ENCODE measurements at places on chromosomes 12 and 14.

GRCh38 chr14:46490238-46490685, 161.3 kb downstream of the RPL10L start:
- no peak for DNase-seq

DNA sequence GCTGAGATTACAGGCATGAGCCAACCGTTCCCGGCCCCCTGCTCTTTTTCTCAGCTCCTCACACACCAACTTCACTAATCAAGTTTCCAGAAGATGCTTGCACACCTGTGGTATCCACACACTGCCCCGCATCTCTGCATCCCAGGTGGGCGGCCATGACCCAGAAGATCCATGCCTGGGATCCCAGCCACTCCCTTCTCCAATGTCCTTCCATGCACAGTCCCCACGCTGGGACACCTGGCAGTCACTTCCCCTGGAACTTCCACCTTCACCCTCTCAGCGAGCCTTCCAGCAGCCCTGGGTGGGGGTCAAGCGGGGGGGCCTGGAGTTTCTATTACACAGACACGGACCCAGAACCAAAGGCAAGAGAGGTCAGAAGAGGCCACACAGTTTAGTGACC, 107.8 kb downstream of the CALM1 start:
- DNase-seq = no peak

- DNase-seq = no peak
Measured at GRCh38 chr12:120662879-120663278, 22.5 kb downstream of the CABP1 start.

DNA sequence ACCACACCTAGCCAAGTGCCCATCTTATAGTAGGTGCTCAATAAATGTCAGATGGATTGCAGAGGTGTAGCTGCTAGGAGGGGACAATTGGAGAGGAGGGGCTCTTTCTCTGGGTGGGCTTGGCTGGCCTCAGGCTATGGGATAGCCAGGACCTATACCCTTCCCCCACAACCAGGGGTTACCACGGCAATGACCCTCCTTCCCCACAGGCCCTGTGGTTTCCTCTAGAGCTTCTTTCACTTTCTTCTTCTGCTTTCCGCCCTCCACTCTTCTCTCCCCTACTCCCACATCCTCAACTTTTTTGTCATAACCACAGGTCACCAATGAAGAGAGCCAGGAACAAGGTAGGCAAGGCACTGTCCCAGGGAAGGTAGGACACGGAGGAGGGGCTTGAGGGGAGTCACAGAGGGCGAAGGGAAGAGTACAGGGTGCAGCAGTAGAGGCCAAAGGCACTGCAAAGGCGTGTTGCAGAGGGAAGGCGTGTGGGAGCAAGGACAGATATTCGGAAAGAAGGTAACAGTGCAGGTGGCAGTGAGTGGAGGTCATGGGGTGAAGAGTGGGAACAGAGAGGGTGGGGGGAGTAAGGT, 1.9 kb upstream of the ITGB7 start:
- no peak for DNase-seq

DNA sequence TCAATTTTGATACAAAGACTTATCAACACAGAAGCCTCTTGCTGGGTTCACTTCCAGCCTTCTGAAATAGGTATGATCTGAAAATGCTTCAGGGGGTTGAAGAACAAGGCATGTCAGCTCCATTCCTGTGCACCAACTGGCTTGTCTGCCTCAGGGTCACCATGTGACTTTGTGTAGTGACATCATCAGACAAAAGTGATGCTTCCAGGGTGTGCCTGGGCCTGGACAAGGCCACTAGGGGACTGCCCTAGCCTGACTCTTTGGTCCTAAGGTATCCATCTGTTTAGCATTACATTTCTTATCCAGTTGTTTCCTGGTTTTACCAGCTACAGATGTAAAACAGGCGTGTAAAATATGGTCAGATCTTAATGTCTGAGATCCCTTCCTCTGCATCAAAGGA, 155.6 kb downstream of the CAND1 start:
- no peak for DNase-seq

DNA sequence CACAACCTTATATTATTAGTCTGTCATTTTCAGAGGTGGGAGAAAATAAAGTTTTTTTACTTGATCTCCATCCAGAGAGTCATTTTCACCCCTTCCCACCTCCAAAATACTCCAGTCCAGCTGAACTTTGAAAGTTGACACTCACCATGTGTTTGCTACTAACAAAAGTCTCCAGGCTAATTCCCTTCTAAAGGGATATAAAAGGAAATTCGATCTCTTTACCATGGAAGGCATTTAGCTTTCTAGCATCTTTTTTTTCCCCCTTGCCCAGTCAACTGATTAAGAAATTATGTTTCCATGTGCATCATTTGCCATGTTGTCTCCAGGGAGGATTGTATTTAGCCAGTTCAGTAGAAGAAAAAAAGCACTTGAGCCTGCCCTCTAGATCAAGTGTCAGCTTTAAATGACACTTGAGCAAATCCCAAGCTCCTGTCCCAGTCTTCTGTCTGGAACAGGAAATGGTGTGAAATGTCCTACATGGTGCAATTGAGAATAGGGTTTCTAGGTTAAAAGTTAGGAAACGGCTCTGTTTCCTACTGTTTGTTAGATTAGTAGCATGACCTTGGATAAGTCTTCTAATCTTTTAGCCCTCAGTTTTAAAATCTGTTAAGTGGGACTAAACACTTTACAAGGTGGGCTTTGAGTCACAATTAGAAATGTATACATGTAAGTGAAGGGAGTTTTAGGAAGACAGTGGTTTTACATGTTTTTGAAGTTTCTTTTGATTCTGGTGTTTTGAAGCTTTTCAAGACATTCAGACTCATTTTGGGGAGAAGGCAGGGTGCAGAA, 67.2 kb downstream of the GNS start:
- no peak for DNase-seq

DNA sequence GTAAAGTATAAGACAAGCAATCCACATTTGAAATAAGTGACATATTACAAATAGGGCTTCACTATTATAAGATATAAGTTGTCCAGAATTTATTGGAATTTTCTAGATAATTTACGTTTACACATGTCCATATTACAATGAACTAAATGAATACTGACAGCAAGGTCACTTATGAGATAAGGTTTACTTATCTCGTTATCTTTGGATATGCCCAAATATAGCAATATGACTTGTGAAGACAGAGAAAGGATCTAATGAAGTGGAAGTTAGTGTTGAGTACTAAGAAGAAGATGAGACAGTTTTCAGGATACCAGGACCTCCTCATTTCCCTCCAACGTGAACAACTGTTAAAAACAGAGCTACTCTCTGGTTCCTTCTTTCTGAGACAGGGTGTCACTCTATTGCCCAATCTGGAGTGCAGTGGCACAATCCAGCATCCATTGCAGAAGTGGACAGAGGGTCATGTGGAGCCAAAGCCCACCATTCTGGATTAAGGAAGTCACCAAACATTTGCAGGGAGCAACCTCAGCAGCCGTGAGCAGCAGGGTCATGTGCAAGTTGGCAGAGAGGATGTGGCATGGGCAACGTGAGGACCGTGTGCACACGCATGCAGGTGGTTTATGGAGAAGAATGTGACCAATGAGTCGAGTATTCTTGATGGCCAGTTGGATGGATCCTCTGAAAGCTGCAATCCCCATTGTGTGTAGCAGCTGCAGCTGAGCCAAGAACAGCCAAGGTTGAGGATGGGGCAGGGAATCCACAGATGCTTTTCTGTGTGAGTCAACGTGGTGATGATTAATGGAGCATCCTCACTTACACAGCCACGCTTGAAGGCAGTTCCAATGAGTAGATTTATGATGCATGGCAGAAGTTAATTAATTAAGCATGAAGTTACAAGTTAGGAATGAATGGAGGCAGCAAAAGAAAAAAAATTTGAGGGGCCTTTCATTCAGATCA, 111.0 kb downstream of the BICD1 start:
- DNase-seq = peak; percentile 46

- DNase-seq = peak; percentile 41
Measured at GRCh38 chr12:127785540-127785939, 481.4 kb upstream of the TMEM132C start.

GRCh38 chr12:19623751-19624399, 184.6 kb downstream of the AEBP2 start:
- no peak for DNase-seq

GRCh38 chr14:100644784-100645183, 57.6 kb upstream of the BEGAIN start:
- no peak for DNase-seq

- no peak for DNase-seq
Measured at GRCh38 chr14:75469606-75470237, 41.9 kb downstream of the JDP2 start.

GRCh38 chr12:119167902-119168301, 10.8 kb upstream of the HSPB8 start:
- no peak for DNase-seq

DNA sequence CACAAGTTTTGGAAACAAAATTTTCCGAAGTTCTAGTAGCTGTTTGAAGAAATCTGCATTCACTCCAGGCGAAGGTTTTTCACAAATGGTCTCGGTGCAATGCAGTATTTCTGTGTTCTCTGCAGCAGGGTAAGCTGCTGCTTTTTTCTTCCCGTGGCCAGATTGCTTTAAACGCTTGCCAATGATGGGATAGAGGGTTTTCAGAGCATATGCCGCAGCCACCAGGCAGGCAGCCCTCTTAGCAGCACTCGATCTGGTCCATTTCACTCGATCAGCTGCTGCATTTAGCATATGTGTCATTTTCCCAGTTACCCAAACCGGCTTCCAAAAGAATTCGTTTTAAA, 315 bp downstream of the ABCD2 start:
- DNase-seq = peak; percentile 64

GRCh38 chr12:2161473-2161872, 108.7 kb downstream of the CACNA1C start:
- DNase-seq = peak; percentile 56

DNA sequence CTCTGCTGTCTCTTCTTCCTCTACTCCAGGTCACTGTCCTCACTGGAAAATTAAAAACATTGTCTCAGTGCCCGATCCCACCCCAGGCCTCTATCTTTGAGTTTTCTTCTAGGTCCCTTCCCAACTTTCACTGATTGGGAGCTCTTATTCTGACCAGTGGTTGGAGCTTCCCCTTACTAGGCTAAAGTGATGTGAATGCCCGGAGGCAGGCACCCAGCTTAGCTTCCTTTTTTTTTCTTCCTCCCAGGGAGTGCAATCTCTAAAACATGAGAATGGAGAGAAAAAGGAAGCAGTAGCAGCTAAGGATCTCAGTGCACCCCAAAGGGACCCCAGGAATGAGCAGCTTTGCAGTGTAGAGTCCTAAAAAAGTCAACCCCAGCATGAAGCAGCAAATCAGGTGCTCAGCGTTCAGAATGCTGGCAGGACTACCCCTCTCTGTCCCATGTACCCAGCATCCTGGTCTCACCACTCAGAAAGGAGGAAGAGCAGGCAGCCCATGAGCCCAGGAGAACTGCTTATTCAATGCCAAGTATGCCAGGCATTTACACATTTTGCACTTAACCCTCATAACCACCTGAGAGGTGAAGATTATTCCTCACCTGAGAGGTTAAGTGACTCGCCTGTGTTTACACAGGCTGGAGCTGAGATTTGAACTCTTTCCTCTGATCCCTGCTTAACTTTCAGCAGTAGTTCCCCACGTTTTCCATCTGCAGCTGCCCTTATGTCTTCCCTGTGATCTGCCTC, 146.2 kb upstream of the PWP1 start:
- no peak for DNase-seq

- peak; percentile 20 for DNase-seq
Measured at GRCh38 chr14:26730929-26731618, 133.2 kb upstream of the NOVA1 start.

DNA sequence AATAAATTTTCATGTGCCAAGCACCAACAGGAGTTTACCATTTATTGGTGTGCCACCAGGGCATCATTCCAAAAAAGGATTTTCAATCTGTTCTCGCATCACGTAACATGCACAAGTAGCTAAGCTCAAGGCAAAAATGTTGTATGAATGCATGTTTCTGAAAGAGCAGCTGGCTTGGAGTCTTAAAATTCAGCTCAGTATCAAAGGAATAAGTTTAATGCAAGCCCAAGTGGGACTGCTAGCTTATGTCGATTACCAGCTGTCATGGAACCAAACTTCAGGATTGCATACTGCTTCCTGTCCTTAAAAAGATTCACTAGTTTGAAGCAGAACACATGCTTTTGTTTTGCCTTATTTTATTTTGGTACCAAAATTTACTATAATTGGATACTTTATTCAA, 437.0 kb downstream of the FSCB start:
- DNase-seq = peak; percentile 7

DNA sequence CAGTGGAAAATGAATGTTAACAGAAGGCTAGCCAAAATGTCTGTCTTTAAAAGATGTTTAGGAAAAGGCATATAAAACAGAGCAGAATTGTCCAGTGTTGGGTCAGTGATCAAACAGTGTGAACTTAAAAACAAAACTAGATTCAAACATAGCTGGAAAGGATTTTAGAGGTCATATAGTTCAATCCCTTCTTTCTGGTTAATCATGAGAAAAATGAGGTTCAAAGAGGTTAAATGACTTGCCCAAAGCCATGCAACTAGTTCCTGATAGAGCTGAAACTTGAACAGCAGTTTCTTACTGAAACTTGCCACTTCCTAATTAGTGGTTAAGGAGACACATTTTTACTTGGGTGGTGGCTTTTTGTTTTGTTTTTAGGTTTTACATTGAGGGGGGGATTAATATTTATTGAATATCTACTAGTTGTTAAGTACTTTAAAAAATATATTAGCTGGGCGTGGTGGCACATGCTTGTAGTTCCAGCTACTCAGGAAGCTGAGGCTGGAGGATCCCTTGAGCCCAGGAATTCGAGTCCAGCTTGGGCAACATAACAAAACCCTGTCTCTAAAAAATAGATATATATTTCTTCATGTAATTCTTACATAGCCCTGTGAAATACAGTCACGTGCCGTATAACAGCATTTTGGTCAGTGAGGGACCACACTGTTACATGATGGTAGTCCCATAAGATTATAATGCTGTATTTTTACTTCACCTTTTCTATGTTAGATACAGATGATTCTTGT, 20.4 kb downstream of the ACVR1B start:
- no peak for DNase-seq

- DNase-seq = no peak
Measured at GRCh38 chr12:8987163-8987562, 2.2 kb upstream of the KLRG1 start.

DNA sequence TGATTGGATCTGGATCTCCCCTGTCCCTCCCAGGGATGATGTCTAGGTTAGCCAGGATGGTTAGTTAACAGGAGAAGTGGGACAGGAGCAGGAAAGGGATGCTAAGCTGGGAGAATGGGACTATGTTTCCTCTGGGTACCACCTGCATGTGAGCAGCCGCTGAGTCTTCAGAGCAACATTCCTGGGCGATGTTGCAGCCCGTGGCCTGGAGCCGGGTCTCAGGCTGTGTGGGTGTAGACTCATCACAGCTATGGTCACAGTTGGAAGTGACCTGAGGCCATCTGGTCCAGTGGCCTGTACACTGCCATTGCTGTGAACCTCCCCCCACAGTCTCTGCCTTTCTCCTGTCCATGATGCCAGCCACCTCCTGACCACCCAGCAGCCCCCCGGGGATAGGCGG, 422.6 kb downstream of the DPF3 start:
- DNase-seq = no peak

GRCh38 chr14:103545915-103546651, 16.4 kb downstream of the BAG5 start:
- no peak for DNase-seq
